Fibroblast of skin of right quadriceps (primary cell): ENCODE measurements at places on chromosomes 12 and 14.

DNA sequence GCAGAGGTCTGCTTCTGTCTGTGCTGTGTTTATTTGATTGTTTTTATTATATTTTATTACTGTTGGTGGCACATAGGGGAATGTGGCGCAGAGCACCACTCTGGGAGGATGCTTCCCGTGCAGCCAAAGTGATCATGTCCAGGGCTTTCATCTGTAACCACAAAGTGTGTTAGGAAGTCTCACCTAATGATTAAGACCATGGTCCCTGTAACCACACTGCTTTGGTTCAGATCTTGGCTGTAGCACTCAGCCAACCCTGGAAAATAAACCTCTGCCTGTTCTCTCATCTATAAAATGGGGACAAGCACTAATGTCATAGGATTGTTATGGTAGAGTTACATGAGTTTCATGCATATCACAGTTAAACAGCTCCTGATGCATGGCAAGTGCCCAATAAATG, 1.9 kb downstream of the RESF1 start:
- no peak for DNase-seq

GRCh38 chr14:91364524-91365270, 52.9 kb downstream of the CCDC88C start:
- DNase-seq: no peak

- no peak for DNase-seq
These were observed 15.7 kb downstream of the MLXIP start for GRCh38 chr12:122094137-122094734.

GRCh38 chr12:29889737-29890136, 106.0 kb upstream of the TMTC1 start:
- peak; percentile 17 for DNase-seq

DNA sequence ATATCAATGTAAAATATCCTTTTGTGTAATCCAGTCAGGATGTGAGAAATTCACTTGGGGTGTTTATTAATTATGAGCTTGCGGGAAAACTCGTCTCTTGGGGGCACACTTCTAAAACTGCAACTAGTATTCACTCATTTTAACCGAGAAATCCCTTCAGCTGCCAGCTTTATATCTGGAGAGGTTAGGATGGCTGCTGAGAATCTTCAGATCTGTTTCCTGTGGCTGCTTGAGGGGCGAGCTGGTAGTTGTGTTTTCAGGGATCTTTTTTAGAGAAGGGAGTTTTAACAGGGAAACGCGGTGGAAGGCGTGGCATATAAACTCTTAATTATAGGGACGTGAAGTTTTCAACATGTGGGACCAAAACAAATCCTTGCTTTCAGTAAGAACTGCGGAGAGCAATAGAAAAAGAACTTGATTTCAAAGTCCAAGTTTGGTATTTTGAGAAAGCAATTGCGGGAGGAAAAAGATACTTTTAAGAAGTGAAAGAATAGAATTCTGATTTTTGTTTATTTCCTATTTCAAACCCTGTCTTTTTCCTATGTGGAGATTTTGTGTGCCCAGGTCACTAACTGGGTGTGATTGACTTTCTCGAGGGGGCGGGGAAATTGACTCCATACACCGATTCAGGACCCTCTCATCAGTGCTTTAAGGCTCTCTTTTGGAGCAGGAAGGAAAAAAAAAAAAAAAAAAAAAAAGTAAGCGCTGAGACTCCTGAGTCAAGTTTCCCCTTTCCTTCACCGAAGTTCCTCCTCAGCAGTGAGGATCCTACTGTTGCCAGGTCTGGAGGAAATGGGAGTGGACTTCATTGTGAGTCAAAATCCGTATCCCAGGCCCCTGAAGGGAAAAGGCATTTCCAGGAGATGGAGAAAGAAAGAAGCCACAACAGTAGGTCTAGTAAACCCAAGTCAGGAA, 1.1 kb downstream of the PPFIBP1 start:
- peak; percentile 82 for DNase-seq

- DNase-seq: no peak
These were observed 217.5 kb downstream of the DPY19L2 start for GRCh38 chr12:63450816-63451215.

DNA sequence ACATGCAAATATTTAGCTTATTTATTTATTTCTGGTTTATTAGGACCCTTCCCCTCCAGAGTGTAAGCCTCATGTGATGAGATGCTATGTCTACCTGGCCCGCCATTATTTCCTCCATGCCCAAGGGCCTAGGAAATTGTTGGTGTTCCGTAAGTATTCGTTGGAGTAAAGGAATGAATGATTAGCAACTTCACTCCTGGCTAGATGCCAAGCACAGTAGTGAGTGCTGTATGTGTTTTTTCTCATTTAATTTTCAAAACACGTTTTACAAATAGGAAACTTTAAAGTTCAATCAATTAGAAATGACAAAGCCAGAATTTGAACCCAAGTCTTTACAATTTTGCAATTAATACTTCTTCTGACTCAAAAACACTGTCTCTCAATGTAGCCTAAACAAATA, 253.8 kb downstream of the BCAT1 start:
- no peak for DNase-seq

DNA sequence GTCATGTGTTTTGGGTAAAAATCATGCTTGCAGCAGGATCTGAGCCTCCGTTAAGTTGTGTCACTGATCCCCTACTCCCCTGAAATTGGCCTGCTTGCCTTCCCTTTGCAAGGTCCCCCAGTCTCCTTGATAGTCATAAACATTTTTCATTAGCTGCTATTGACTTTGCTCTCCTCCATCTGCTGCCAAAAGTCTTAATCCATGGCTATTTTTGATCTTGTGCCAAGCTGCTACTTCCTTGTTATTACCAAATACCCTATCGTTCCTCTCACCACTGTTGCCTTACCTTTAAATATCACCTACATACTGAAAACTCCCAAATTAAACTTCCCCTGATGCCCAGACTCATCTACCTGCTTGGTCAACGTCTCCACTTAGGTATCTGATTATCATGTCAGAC, 148.3 kb downstream of the PHLDA1 start:
- no peak for DNase-seq

DNA sequence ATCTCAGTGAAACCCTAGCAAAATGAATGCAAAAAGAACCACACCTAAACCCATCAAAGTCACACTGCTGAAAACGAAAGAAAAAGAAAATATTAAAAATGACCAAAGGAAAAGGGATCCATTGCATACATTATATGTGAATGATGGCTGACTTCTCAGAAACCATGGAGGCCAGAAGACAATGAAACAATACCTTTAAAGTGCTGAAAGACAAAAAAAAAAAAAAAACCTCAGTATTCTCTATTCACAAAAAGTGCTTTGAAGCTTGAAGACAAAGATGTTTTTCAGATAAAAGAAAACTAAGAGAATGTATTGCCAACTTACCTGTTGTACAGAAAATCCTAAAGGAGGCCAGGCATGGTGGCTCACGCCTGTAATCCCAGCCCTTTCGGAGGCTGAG, 4.5 kb upstream of the EVL start:
- no peak for DNase-seq

DNA sequence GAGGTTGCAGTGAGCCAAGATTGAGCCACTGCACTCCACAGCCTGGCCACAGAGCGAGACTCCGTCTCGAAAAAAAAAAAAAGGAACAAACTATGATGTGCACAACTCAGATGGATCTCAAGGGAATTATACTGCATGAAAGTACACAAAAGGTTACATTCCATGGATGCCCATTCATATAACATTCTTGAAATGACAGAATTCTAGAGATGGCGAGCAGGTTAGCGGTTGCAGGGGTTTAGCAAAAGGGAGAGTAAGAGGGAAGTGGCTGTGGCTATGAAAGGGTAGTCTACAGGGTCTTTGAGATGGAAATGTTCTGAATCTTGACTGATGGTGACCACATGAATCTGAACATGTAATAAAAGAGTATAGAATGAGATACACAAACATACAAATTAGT, 49.7 kb downstream of the CKB start:
- DNase-seq: peak; percentile 24

DNA sequence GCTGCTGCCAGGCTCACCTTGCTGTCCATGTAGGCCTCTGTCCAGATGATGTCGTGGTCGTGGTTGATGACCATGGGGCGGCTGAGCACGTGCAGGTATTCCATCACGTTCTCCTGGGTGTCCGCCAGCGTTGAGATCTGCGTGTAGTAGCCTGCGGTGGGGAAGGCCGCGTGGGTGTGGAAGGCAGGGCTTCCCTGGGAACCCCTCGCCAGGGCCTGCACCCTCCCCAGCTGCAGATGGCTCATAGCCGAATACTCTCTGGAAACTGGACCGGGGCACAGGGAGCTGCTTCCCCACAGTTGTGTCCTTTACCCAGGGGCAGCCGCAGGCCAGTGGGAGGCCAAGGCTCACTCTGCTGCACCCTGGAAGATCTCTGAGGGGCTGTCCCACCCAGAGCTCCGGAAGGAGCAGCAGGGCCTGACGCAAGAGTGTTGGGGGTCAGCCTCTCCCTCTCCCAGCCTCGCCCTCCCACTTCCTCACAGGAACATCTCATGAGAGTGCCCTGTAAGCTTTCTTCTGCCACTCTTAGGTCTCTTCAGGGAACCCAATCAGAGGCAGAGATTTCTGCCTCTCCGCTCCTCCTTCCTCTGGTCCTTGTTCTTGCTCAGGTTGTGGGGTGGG, 35.5 kb downstream of the CACNA2D4 start:
- no peak for DNase-seq

DNA sequence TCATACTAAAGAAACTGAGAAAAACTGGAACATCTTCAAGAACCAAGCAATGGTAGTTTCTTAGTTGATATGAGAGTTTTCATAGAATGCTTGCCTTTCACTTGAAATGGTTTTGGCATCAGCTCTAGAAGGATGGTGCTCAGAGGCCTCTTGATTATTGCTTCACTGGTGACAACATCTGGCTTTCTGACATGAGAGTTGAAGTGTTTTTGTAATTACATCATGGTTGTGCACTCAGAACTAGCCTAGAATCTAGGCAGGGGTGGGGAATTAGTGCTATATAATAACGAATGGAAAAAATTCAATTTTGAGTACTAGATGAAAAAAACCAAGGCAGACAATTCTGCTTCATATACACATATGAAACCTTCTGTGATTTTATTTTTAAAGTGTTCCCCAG, 172.8 kb upstream of the LMNTD1 start:
- DNase-seq: peak; percentile 73

GRCh38 chr12:32983968-32984367, 87.4 kb upstream of the PKP2 start:
- no peak for DNase-seq

DNA sequence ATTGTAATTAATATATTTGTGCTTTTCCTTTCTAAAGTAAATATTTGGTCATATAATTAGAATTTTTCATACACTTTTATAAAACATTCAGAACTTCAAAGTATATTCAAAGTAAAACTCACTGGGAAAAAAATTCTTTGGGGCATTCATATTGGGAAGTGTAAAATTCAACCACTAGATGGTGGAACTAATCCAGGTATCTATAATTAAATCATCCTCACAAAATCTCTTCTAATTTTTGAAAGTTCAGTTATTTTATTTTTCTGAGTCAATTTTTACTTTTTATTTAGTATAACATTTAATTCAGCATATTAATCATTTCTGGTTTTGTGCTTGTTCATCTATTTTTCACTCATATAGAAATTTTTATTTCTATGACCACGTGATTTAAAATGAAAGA, 81.0 kb downstream of the NTS start:
- DNase-seq: peak; percentile 1

DNA sequence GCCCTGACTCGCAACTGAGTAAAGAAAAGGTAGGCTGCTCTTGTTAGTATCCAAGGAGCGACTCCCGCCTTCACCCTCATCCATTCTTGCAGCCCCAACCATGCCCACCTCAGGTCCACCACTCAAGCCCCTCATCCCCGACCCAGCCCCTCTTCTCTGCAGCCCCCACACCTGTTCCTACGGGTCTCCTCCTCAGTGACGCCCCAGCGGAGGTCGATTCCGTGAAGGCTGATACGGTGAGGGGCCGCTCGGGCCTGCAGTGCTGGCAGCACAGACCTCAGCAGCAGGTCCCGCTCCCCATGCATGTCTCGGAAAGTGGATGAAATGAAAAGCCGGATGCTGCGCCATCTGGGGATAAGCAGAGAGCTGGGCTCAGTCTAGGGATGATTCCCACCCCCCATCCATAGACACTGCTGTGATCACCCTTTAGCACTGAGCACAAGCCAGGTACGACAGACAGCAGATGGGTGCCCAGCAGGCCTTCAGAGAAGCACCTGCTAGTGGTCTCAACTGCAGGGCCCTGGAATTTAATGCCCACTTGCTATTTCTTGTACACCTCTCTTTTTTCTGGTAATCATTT, 26.9 kb downstream of the TEP1 start:
- DNase-seq: no peak

GRCh38 chr12:124477107-124477915, 90.1 kb downstream of the NCOR2 start:
- DNase-seq: no peak

- peak; percentile 18 for DNase-seq
These were observed 83.9 kb downstream of the PIK3C2G start for GRCh38 chr12:18345021-18345735.

DNA sequence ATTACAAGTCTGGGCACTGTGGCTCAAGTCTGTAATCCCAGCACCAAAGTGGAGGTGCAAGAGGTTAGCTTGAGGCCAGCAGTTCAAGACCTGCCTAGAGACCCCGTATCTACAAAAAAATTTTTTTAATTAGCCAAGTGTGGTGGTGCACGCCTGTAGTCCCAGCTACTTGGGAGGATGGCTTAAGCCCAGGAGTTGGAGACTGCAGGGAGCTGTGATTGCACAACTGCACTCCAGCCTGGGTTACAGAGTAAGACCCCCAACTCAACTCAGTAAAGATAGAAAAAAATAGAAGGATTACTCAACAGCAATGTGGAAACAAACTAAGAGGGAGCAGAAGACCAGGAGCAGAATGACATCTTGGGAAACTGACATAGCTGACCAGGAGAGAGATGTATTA, 13.3 kb downstream of the SBNO1 start:
- no peak for DNase-seq

- no peak for DNase-seq
These were observed 63.8 kb upstream of the PLEKHG7 start for GRCh38 chr12:92639017-92639416.

DNA sequence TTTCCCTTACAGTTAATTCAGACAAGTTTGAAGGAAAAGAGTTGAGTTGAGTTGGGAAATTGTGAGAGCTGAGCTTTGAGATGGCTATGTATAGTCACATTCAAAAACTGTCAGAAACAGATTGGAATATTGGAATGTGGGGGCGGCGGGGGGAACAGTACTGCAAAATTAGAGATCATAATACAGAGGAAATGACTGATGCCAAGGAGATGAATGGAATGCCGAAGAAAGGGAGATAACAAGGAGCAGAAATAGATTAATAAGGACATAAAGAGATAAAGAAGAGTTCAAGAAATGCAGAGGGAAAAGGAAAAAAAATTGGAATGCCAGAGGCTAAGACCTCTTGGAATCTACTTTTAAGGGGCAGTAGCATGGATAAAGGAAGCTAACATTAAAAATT, 3.2 kb upstream of the OR4K5 start:
- DNase-seq: no peak

GRCh38 chr12:84793558-84794367, 118.8 kb downstream of the SLC6A15 start:
- peak; percentile 70 for DNase-seq

DNA sequence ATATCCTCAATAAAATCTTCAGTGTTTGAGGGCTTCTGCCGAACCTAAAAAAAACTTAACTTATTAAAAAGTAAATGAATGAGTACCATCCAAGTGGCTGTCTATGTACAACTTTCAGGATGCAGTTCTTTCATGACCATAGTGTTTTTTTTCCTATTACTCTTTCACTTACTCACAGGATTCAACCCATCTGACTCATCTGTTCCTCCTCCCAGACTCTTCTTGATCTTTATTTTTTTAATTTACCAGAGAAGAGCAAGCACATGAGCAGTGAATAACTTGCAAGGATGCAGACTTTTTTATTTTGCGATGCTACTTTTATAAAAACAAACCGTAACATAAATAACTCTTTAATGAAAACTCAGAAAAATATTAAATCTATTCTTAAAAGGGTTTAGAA, 24.5 kb downstream of the RECQL start:
- peak; percentile 41 for DNase-seq
